ENCODE measurements at places on chromosomes 4 and X.

GRCh38 chrX:97936296-97936695 is 1052.6 kb downstream of the RPA4 start:
- DNase-seq, result no peak

DNA sequence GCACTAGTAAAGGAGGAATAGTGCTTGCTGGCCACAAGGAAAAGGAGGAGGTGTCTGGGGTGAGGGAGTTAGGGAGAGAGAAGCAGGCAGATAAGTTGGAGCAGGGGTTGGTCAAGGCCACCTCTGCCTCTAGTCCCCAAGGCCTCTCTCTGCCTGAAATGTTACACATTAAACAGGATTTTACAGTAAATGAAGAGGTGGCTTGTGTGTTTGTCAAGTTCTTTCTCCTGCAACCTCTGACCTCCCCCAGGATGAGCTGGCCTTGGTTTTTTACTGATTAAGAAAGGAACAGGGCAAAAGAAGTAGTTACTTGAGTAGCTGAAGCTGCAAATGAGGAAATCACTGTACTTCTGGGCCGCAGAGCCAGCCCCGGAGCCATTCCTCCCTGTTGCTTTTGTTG is 2.0 kb downstream of the GJB1 start:
- no peak for DNase-seq

DNA sequence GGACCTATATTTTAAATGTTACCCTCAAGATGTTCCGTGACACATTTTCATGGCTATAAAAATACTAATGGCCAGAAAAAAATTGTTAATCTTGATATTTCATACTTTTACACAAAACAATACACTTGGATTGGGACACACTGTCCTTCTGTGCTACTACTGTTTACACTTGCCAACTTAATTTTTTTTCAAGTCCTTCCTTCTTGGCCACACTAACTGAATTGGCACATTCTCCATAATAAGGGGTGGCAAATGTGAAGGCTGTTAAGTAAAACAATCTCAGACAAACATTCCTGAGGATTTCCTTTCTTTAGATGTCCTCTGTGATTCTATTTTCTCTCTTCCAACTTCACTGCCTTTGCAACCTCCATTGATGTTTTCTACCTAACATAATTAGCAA is 225.8 kb downstream of the IQCM start:
- no peak for DNase-seq

- no peak for DNase-seq
These were observed 18.8 kb upstream of the ATOH1 start for GRCh38 chr4:93809773-93810172.

GRCh38 chr4:38069271-38069760 is 109.1 kb downstream of the PTTG2 start:
- peak; percentile 24 for DNase-seq

- DNase-seq, result no peak
These were observed 310.5 kb downstream of the TENM3 start for GRCh38 chr4:182553653-182554052.

- DNase-seq, result peak; percentile 26
These were observed 172.2 kb upstream of the CXCL13 start for GRCh38 chr4:77433418-77433733.

DNA sequence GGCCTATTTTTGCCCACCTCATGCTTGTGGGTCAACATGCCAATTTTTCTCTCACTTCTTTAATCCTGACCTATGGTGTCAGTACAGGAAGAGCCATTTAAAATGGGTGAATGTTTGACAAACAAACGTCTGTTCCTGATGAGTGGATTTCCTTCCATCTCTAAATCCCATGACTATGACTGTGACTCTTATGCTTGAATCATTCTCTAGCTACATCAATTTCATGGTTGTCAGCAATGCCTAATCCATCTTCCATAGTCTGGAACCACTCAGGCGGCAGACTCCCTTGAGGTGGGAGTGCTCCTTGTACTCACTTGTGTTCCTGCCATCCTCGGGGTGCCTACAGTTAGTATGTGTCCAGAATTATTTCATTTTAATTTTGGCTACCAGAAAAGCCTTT is 194.9 kb upstream of the RPS6KA3 start:
- no peak for DNase-seq

DNA sequence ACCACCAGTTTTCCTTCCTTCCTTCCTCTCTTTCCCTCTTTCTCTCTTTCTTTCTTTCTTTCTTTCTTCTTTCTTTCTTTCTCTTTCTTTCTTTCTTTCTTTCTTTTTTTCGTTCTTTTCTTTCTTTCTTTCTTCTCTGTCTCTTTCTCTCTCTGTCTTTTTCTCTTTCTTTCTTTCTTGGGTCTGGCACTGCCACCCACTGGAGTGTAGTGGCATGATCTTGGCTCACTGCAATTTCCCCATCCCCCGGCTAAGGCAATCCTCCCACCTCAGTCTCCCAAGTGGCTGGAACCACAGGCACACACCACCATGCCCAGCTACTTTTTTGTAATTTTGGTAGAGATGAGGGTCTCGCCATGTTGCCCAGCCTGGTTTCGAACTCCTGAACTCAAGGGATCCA is 51.6 kb upstream of the NHS start:
- no peak for DNase-seq

DNA sequence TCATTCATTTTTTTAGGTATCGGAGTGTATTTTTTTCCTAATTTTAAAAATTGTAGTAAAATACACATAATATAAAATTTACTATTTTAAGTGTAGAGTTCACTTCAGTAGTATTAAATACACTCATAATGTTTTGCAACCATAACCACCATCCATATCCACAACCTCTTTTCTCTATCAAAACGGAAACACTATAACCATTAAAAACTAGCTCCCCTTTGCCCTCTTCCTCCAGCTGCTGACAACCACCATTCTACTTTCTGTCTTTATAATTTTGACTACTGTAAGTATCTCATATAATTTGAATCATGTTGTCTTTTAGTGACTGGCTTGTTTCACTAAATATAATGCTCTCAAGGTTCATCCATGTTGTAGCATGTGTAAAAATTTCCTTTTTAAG is 205.4 kb upstream of the CXorf51B start:
- no peak for DNase-seq

Data from SJSA1 (cell line).